ENCODE measurements at places on chromosomes 7 and 10. TPM values are rescaled to one million over a fixed set of nuclear protein-coding genes. Genes with fewer than 3 reads are reported as not detected.

DNA sequence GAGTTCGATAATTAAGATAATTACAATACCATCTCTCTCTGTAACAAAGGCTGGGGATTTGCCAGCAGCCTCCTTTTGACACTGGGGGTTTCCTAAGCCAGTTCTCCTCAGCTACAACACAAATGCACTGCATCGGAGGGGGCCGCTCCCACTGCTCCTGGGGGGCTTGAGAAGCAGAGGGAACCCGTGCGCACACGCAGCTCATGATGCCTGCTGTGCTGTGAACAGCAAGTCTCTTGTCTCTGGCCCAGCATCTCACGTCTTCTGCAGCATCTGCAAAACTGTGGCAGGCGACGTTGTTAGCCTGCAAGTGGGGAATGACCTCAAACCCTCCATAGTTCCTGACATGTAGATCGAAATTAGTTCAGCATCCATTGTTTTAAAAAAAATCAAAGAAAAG lies 5.5 kb downstream of the VIPR2 start:
- no peak for DNase-seq

DNA sequence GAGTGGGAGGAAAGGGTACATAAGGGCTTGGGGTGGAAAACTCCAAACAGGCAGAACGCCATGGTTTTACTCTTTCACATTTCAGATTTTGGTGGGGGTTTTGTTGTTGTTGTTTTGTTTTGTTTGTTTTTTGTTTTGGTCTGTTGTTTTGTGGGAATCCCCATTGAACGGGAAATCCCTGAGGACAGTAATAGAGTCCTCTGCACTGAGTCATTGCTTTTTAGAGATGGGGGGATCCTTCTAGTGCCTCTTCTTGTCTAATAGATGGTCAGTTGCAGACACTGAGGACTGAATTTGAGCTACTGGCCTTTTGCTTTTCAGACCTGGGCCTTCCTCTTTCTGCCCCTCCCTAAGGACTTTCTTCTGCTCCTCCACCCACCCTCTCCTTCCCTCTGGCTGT lies 20.0 kb downstream of the TRPV5 start:
- DNase-seq: no peak

DNA sequence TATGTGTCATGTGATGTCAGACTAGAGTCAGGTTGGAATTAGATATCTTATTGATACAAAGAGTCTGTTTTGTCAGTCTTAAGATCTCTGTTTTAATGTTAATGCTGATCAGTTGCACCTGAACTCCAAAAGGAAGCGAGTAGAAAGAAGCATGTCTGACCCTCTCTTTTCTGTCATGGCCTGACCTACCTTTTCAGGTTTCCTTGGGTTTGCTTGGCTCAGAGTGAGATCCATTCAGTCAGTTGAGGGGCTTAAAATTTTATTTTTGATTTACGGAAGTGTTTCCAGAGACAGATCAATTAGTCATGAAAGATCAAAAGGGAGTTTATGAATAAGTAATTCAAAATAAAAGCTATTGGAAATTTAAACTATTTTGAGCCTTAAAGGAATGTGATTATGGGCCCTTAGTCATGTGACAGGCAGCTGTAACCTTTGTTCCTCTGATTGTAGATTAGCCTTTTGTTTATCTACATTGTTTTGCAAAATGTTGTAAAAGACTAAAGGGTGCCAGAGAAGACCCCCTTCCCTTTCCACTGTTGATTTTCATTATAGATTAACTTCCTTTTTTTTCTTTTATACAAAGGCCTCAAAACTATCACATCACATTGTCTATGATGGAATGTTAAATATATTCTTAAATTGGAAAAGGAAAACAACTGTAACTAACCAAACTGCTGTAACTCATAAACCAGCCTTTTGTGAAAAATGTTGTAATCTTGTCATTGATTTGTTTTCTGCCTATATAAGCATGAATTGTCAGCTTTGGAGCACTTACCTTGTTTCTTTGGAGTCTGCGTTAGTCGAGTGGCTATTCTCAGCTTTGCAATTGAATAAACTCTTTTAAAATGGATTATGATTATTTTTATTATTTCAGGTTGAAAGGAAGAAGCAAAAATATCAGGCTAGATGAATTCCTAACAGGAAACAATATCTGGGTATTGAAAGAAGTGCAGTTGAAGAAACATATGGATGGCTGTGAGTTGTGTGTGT lies 195.5 kb upstream of the MBL2 start:
- no peak for DNase-seq

The SLC13A1 gene
- not detected for total RNA-seq

DNA sequence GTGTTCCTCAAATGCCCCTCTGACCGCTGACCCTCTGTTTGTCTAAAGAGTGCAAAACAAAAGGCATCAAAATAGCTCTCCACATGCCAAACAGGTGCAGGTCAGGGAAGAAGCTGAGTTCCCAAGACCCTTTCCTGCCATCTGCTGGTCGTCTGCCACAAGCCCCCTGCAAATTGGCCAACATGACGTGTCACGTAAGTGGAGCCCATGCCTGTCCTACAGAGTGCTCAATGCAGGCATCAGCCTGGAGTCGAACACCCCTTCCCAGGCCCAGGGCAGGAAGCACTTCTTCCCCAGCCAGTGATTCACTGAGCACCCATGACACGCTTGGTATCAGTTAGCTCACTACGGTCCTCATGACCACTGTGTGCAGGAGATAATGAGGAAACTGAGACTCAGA lies 14.1 kb downstream of the TMEM72 start:
- no peak for DNase-seq

GRCh38 chr7:117901089-117901797 lies 28.0 kb upstream of the CTTNBP2 start:
- no peak for DNase-seq

The EGR2 gene
- 1.1 TPM for total RNA-seq

DNA sequence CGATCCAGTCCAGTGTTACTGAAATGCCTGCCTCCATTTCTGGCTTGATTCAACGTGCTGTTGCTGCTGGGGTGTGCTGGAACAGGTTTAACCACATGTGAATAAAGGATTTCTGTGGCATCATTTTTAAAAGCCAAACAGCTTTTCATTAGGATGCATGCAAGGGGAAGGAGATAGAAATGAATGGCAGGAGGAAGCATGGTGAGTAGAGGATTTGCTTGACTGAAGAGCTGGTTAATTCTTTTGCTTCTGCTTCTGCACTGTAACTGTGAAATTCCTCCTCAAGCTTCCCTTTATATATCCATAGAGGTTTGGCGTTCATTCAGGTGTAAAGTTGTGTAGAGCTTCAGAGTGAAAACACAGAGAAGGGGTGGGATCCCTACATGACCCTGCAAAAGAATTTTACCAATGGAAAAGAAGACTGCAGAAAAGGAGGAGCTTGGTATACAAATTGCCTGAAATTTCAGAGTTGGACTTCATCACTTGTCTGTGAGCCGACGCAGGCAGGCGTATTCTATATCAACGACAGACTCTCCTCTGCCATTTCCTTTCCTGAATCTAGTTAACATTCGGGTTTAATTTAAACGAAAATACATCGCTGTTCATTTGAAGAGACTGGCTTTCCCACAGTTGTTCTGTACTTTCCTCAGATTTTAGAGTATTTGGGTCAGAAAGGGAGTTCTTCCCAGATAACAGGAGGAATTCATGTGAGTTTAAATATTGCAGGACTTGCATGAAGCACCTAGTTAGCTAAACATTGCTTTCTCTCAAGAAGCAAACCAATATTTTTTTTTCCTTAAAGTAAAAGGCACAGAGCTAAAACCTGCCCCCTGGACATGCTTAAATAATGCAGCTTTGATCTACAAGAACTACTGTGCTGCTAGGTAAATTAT lies at the start of gene SOSTDC1:
SOSTDC1 (minus strand) TSS at position 270 of the 893 bp plus-strand sequence; CDS start at position 200, 70 bp downstream.
- DNase-seq: peak; percentile 3

The EBLN1 gene
- total RNA-seq: not detected
